ENCODE measurements at places on chromosomes 16 and 17. TPM values are rescaled to one million over a fixed set of nuclear protein-coding genes. Genes with fewer than 3 reads are reported as not detected.

DNA sequence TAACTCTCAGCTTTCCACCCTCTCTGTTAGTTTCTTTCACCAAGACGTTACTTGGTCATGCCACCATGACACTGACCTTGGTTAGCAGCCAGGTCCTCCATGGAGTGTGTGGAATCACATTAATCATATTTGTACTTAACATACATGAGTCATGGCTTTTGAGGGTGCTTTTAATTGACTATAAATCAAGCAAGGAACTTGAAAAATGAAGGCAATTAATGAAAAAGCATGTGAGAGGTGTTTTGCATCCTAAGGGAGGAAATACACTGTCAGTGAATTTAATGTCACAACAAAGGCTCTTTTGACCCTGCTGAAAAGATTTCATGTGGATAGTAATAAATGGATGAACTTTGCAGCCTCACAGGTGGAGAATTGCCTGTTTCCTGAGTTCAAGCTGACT is 240.7 kb downstream of the CDH13 start:
- no peaks in the 10 kb centered on the region for H3K4me1 ChIP-seq

DNA sequence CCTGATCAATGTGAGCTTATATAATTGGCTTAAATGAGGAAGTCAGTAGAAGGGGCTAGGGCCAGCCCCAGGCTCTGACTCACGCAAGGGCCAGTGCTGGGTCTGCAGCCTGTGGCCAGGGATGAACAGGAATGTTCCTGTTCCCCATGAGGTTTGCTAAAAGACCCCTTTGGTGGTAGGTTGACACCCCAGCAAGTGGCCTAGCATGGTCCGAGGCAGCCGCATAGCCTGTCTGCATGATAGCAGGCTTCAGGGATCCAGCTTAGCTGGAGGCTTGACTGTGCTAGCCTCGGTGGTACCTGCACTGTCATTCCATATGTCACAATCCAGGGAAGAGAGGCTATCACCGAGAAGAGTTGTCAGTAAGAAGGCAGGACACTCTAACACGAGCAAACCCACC is 23.5 kb downstream of the TRIM25 start:
- H3K27me3 ChIP-seq = no peaks in the 10 kb centered on the region
- H3K4me1 ChIP-seq = no peaks in the 10 kb centered on the region
- H3K36me3 ChIP-seq = peaks cover 50% of the 10 kb centered on the region
- no peak overlapping the region for H3K4me3 ChIP-seq
- no peak for DNase-seq
- no peak overlapping the region for H3K27ac ChIP-seq

DNA sequence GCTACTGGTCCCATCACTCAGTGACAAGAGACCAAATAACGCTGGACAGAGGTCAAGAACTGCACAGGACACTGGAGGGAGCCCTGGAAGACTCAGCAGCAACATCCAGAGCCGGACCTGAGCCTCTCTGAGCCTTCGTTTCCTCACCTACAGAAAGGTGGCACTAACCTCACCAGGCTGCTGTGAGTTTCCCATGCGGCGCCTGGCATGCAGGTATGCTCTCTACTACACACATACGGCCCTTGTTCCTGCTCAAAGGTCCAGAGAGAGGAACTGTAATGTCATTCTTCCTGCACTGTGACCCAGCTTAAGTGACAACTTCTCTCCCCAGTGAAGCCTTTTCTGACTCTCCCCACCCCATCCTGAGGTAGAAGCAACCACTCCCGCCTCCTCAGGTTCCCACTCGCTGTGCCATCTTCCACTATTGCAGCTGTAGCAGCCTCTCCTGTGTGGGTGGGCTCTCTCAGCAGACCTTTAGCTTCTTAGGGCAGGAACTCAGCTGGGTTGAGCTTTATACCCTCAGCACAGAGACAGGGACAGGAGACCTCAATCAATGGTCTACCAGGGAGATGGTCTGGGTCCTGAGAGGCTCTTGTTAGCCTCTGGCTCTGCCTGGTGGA is 43.9 kb upstream of the SREBF1 start:
- peaks cover 38% of the 10 kb centered on the region for H3K36me3 ChIP-seq
- no peak overlapping the region for H3K4me3 ChIP-seq
- no peaks in the 10 kb centered on the region for H3K4me1 ChIP-seq
- no peaks in the 10 kb centered on the region for H3K27me3 ChIP-seq
- H3K27ac ChIP-seq = no peak overlapping the region

DNA sequence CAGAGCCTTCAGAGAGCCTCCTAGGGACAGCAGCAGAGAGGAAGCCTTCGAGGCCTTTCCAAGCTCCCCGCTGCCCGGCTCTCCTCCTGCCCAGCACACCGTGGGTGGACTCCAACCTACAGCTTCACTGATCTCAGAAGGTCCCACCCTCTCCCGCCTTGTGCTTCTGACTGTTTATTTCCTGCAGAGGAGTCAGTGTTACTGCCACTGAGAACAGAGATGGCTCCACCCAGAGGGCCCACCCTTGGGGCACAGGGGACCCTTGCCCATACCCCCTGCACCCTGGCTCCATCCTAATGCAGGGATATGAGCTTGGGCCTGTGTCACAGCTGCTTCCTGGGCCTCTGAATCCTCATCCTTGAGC is 52.8 kb upstream of the TOB1 start:
- H3K27me3 ChIP-seq = no peaks in the 10 kb centered on the region
- H3K4me3 ChIP-seq = no peak overlapping the region
- H3K4me1 ChIP-seq = peaks cover 41% of the 10 kb centered on the region
- no peaks in the 10 kb centered on the region for H3K36me3 ChIP-seq
- DNase-seq = no peak

GRCh38 chr16:59181821-59182420 is 447.8 kb upstream of the GOT2 start:
- DNase-seq = no peak
- H3K4me3 ChIP-seq = no peak overlapping the region
- no peaks in the 10 kb centered on the region for H3K27me3 ChIP-seq
- H3K27ac ChIP-seq = no peak overlapping the region
- H3K4me1 ChIP-seq = no peaks in the 10 kb centered on the region

DNA sequence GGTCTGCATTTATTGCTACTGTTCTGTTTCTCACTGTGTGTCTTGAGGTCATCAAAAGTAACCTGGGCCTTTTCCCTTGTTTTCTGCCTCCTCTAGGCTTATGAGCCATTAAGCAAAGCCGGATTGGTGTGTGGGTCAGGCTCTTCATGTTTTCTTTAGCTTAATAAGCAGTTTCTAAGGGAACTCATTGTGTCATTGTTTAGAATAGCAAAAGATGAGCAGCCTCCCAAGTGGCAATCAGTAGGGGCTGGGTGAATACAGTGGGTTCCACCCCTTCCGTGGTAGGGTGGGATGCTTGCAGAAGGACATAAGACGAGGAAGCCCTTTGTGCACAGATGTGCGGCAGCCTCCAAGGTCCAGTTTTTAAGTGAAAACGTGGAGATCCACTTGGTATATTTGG is 34.5 kb downstream of the ABCC1 start:
- H3K4me3 ChIP-seq = no peak overlapping the region
- H3K27me3 ChIP-seq = no peaks in the 10 kb centered on the region
- H3K4me1 ChIP-seq = peaks cover 18% of the 10 kb centered on the region

GRCh38 chr17:6657633-6658287 is 6.2 kb downstream of the C17orf100 start:
- DNase-seq = no peak
- no peaks in the 10 kb centered on the region for H3K36me3 ChIP-seq
- H3K27me3 ChIP-seq = no peaks in the 10 kb centered on the region
- H3K4me1 ChIP-seq = peaks cover 28% of the 10 kb centered on the region
- H3K27ac ChIP-seq = peak overlapping the region; percentile 67

GRCh38 chr17:76734080-76734840 is 2.9 kb downstream of the SRSF2 start:
- H3K36me3 ChIP-seq = peaks cover 55% of the 10 kb centered on the region
- peaks cover 74% of the 10 kb centered on the region for H3K4me1 ChIP-seq
- H3K4me3 ChIP-seq = peak overlapping the region; percentile 93
- H3K27ac ChIP-seq = peak overlapping the region; percentile 95
- no peak for DNase-seq
- H3K27me3 ChIP-seq = no peaks in the 10 kb centered on the region

- no peaks in the 10 kb centered on the region for H3K36me3 ChIP-seq
- H3K4me1 ChIP-seq = peaks cover 14% of the 10 kb centered on the region
- no peaks in the 10 kb centered on the region for H3K27me3 ChIP-seq
- no peak overlapping the region for H3K4me3 ChIP-seq
Measured at GRCh38 chr17:32019228-32019627, 12.0 kb downstream of the LRRC37B start.

GRCh38 chr16:67436640-67437193 is 5.8 kb downstream of the HSD11B2 start:
- DNase-seq = no peak
- H3K27ac ChIP-seq = no peak overlapping the region
- H3K4me3 ChIP-seq = no peak overlapping the region
- H3K36me3 ChIP-seq = peaks cover 6% of the 10 kb centered on the region

DNA sequence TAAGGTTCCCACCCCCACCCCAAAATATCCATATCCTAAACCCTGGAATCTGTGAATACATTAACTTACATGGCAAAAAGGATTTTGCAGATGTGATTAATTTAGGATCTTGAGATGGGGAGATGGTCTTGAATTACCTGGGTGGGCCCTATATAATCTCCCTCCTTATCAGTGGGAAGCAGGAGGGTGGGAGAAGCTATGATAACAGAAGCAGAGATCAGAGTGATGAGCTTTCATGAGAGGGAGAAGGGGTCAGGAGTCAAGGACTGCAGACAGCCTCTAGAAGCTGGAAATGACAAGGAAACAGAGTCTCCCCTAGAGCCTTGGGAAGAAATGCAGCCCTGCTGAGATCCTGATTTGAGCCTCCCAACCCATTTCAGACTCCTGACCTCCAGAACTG is 34.8 kb downstream of the PRSS54 start:
- no peak overlapping the region for H3K27ac ChIP-seq
- no peak overlapping the region for H3K4me3 ChIP-seq

DNA sequence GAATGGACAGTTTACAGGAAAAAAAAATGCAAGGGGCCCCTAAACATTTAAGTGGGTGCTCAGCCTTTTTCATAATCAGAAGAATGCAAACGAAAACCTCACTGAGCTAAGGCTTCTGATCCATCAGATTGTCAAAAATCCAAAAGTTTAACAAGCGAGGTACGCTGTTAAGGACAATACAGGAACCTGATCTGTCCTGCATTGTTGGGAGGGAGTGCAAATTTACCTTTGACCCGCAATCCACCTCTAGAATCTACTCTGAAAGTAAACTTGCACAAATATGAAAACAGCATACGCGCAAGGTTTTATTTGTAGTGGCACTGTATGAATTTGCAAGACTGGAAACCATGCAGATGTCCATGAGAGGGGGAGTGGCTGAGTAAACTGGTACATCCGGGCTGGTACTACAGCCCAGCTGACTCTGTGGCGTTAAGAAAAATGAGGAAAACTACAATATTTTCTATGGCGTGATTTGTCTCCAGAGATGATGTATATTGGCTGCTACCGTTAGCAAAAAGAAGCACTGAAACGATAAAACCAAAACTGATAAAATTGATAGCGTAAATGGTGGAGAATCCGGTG is 28.8 kb upstream of the ST6GALNAC1 start:
- no peak for DNase-seq
- H3K36me3 ChIP-seq = no peaks in the 10 kb centered on the region
- H3K27ac ChIP-seq = peak overlapping the region; percentile 72
- H3K27me3 ChIP-seq = no peaks in the 10 kb centered on the region

DNA sequence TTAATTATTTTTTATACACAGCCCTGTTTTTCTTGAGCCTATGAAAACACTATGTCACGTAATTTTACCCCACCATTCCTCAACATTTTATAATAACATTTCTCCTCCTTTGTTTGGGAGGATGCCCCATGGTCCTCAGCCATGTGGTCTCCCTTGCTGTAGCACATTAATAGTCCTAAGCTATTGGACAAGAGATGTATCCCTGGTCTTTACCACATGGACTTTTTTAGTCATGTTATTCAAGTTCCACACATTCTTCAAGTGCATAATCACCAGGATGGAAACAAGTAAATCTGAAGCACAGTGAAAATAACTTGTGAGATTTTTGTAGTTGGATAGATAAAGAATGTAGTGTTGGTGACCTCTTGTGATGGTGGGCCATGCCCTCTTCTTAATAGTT is 2.0 kb upstream of the KRTAP2-3 start:
- no peak for DNase-seq
- H3K27me3 ChIP-seq = no peaks in the 10 kb centered on the region
- H3K27ac ChIP-seq = no peak overlapping the region
- no peak overlapping the region for H3K4me3 ChIP-seq

GRCh38 chr16:23922406-23922805 is 86.6 kb downstream of the PRKCB start:
- H3K27me3 ChIP-seq = no peaks in the 10 kb centered on the region
- H3K36me3 ChIP-seq = no peaks in the 10 kb centered on the region
- no peak for DNase-seq
- H3K4me3 ChIP-seq = no peak overlapping the region
- peaks cover 21% of the 10 kb centered on the region for H3K4me1 ChIP-seq
- H3K27ac ChIP-seq = no peak overlapping the region

GRCh38 chr17:55710829-55711496 is 11.7 kb downstream of the TMEM100 start:
- no peak for DNase-seq
- no peaks in the 10 kb centered on the region for H3K4me1 ChIP-seq
- peaks cover 5% of the 10 kb centered on the region for H3K27me3 ChIP-seq
- H3K36me3 ChIP-seq = no peaks in the 10 kb centered on the region
- H3K4me3 ChIP-seq = no peak overlapping the region
- no peak overlapping the region for H3K27ac ChIP-seq

GRCh38 chr17:17988427-17988945 is 15.8 kb downstream of the DRC3 start:
- H3K4me3 ChIP-seq = no peak overlapping the region
- no peak for DNase-seq
- no peaks in the 10 kb centered on the region for H3K27me3 ChIP-seq
- no peaks in the 10 kb centered on the region for H3K4me1 ChIP-seq
- no peak overlapping the region for H3K27ac ChIP-seq
- H3K36me3 ChIP-seq = no peaks in the 10 kb centered on the region

DNA sequence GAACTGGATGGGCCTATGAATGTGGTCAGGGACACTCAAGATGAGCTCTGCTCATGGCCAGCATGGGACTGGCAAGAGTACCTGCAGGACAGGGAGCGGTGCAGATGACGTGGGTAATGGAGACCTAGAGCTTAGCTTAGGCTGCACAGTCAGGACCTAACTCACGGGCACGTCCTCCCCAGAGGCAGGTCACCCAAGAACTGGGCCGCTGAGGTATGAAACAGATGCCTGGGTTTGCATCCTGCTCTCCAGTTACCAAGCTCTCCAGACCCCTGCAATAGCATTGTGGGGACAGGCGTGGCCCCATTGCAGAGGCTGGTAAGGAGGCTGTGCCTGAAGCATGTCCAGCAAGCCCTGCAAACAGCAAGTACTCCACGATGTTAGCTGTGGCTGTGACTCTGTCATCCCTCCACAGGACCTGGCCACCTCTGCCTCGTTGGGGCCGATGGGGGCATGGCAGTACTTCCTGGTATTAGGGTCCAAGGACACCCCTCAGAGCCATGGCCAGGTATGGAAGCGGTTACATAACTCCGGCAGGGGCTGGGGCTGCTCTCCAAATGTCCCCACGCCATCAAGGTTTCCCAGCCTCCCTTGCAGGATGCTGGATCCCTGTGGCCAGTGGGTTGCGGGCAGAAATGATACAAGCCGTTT is 37.5 kb upstream of the RBFOX3 start:
- H3K36me3 ChIP-seq = no peaks in the 10 kb centered on the region
- H3K4me3 ChIP-seq = no peak overlapping the region
- no peak overlapping the region for H3K27ac ChIP-seq

GRCh38 chr17:17877529-17878358 is 41.0 kb upstream of the SREBF1 start:
- no peak overlapping the region for H3K4me3 ChIP-seq
- peaks cover 33% of the 10 kb centered on the region for H3K36me3 ChIP-seq
- no peaks in the 10 kb centered on the region for H3K27me3 ChIP-seq
- no peaks in the 10 kb centered on the region for H3K4me1 ChIP-seq

CRK gene
- total RNA-seq = 29.3 TPM

KCNH6 gene
- total RNA-seq = not detected

RCVRN gene
- not detected for total RNA-seq

DNAI2 gene
- 8.4 TPM for total RNA-seq

SEC14L5 gene
- not detected for total RNA-seq

HS3ST6 gene
- not detected for total RNA-seq

REXO5 gene
- total RNA-seq = 1.1 TPM

TBC1D3E gene
- total RNA-seq = 0.17 TPM
